ENCODE measurements at places on chromosomes 4 and X.

DNA sequence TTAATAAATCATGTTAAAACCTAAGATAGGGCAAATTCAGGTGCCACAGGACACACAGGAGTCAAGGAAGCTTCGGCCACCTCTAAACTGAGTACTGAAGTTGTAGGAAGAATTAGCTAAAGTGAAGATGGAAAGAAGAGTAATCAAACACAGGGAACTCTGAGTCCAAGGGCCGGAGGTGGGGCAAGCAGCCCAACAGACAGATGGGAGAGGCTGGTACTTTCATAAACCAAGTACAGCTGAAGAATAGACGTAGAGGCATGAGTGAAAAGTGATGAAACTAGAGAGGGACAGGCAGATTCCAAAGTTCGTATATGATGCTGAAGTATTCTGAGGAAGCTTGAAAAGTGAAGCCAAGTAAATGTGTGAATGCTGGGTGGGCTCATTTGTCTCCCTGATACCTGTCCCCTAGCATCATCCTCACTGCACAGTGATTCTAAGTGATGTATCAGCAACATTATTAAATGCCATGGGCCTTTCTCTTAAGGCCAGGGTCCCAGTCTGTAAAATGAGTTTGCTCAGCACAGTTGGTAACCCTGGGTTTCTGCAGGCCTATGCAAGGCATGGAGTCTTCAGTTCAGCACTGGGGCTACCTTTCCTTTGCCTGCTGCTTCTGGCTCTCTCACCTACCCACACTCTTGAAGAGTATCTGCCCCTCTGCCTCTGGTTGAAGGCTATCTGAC is 203.3 kb downstream of the NR3C2 start:
- H3K36me3 ChIP-seq, result peaks cover 2% of the 10 kb centered on the region
- H3K27ac ChIP-seq, result no peak overlapping the region
- H3K4me3 ChIP-seq, result no peak overlapping the region
- no peak for DNase-seq
- H3K4me1 ChIP-seq, result no peaks in the 10 kb centered on the region
- peaks cover 16% of the 10 kb centered on the region for H3K27me3 ChIP-seq

GRCh38 chrX:69079268-69079667 is 86.0 kb downstream of the PJA1 start:
- no peak for DNase-seq
- H3K4me3 ChIP-seq, result no peak overlapping the region
- no peaks in the 10 kb centered on the region for H3K36me3 ChIP-seq

DNA sequence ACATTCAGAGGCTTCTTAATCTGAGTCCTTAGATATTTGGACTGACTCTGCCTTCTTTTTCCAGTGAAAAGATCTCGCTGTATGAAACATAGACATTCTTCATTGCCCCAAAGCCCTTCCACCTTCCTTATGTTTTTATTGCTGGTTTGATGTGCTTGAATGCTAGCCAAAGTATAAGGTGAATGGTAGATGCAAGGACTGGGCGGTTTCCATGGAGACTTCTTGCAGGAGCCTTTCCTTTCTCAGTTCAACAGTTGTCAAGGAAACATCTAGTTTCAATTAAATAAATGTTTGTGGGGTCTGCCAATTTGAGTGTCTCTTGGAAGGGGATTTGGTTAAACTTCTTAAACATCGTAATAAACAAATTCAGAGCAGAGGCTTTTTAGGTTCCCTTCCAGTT is 46.0 kb downstream of the REPS2 start:
- H3K4me3 ChIP-seq, result no peak overlapping the region
- H3K36me3 ChIP-seq, result no peaks in the 10 kb centered on the region
- H3K27ac ChIP-seq, result no peak overlapping the region

DNA sequence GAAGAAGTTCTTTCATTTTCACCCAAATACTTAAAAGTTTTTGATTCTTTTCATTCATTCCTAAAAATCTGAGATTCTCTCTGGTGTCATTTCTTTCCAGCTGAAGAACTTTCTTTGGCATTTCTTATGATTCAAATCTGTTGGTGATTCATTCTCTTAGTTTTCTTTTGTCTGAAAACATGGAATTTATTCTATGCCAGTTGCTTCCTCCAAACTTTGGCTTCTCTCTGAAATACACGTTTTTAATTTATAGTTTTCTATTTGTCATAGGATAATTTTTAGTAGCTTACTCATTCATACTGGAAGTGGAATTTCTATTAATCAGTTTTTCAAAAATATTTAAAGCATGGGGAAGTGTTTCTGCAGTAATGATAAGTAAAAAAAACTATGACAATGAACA is 1012.0 kb downstream of the RPA4 start:
- peaks cover 6% of the 10 kb centered on the region for H3K4me1 ChIP-seq
- H3K27ac ChIP-seq, result peak overlapping the region; percentile 30
- H3K36me3 ChIP-seq, result no peaks in the 10 kb centered on the region
- H3K4me3 ChIP-seq, result no peak overlapping the region

DNA sequence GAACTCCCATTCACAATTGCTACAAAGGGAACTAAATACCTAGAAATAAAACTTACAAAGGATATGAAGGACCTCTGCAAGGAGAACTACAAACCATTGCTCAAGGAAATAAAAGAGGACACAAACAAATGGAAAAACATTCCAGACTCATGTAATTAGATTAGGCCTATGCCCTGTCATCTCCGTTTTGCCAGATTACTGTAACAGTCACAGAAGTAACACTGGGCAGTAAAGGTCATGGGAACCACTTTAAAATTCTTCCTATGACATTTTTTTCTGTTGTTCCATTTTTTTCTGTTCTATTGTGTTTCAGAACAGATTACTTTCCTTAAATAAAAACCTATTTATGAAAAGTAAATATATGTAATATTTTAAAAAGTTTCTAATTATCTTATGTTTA is 199.4 kb upstream of the CENPE start:
- no peak overlapping the region for H3K27ac ChIP-seq
- no peaks in the 10 kb centered on the region for H3K36me3 ChIP-seq
- no peak for DNase-seq
- peaks cover 2% of the 10 kb centered on the region for H3K27me3 ChIP-seq
- H3K4me3 ChIP-seq, result no peak overlapping the region

DNA sequence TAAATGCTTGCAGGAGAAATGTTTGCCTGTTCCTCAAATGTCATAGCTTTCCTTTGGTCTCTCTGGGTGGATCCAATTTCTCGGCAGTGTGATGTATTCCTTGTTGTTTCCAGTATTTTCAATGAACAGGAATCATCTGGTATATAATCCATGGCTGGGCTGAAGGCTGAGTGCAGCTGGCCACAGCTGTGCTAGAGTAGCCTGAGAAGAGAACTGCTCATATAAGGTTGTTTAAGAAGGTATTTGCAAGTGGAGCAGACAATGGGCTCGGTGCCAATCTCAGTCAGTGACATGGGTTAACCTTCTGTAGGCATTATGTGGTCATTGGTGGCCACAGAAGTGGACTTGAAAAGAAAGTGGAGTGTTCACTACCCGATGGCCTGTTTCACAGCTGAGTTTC is 390.3 kb downstream of the SPRY1 start:
- H3K27ac ChIP-seq, result peak overlapping the region; percentile 74
- no peaks in the 10 kb centered on the region for H3K27me3 ChIP-seq
- no peak for DNase-seq
- H3K4me3 ChIP-seq, result peak overlapping the region; percentile 24

- no peak for DNase-seq
- no peak overlapping the region for H3K4me3 ChIP-seq
- no peak overlapping the region for H3K27ac ChIP-seq
- H3K27me3 ChIP-seq, result no peaks in the 10 kb centered on the region
Measured at GRCh38 chrX:11099465-11099864, 11.7 kb upstream of the HCCS start.

GRCh38 chrX:95841863-95842262 is 842.8 kb upstream of the DIAPH2 start:
- H3K4me1 ChIP-seq, result no peaks in the 10 kb centered on the region
- no peak for DNase-seq
- no peaks in the 10 kb centered on the region for H3K27me3 ChIP-seq

- no peaks in the 10 kb centered on the region for H3K36me3 ChIP-seq
- DNase-seq, result no peak
- H3K27me3 ChIP-seq, result no peaks in the 10 kb centered on the region
- no peak overlapping the region for H3K27ac ChIP-seq
Measured at GRCh38 chr4:161829591-161829990, 334.2 kb downstream of the FSTL5 start.

DNA sequence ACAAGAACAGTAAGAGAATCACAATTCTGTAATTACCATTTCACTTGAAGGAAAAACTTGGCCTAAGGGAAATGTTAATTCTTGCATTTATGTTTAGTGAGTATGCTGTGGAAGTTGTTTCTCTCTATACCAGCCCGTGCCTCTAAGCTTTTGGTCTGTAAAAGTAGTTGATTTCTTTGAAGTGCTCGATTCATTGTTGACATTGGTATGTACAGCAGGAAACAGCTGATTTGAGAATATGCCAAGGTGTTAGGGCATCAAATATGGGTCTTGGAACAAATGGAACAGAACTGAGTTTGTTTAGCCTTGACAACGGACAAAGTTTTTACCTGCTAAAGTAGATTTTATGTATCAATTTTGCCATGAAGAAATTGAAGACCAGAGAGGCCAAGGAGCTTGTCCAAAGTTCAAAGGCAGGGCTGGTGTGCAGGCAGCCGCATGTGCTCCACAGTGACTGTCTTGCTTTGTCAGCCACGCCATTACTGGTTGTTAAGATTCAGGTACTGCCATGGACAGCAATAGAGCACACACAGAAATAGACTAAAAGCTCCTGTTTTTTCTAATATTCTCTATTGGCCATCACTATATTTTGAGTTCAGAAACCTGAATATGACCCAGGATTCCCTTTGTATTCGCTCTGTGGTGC is 75.5 kb upstream of the TLR3 start:
- peaks cover 1% of the 10 kb centered on the region for H3K36me3 ChIP-seq
- peaks cover 18% of the 10 kb centered on the region for H3K4me1 ChIP-seq
- no peak overlapping the region for H3K27ac ChIP-seq
- DNase-seq, result no peak

DNA sequence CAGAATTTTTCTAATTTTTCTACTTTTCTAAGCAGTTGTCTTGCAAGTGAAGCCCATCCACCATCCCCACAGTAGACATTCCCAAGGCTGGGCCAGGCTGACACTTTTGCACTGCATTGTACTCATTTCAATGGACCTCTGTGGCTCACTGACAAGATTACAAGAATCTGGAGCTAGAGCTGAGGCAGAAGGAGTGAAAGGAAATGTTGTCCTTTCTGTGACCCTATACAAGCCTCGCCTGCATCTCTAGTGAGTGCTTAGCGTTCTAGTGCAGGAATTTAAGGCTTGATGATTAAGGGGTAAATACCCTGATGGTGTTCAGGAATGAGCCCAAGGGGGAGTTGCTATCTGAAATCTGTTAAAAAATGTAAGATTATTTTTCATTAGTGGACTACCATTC is 6.3 kb downstream of the MAGED1 start:
- H3K4me1 ChIP-seq, result peaks cover 28% of the 10 kb centered on the region
- H3K27me3 ChIP-seq, result no peaks in the 10 kb centered on the region
- H3K4me3 ChIP-seq, result no peak overlapping the region
- peaks cover 43% of the 10 kb centered on the region for H3K36me3 ChIP-seq
- no peak for DNase-seq

GRCh38 chr4:100299046-100299840 is 109.0 kb upstream of the DDIT4L start:
- peak overlapping the region; percentile 72 for H3K27ac ChIP-seq
- no peaks in the 10 kb centered on the region for H3K36me3 ChIP-seq
- no peak for DNase-seq
- H3K27me3 ChIP-seq, result no peaks in the 10 kb centered on the region
- H3K4me3 ChIP-seq, result no peak overlapping the region

- no peak overlapping the region for H3K4me3 ChIP-seq
- H3K36me3 ChIP-seq, result no peaks in the 10 kb centered on the region
- no peaks in the 10 kb centered on the region for H3K4me1 ChIP-seq
- DNase-seq, result no peak
- H3K27ac ChIP-seq, result no peak overlapping the region
- no peaks in the 10 kb centered on the region for H3K27me3 ChIP-seq
Measured at GRCh38 chr4:4533461-4534169, 8.2 kb downstream of the STX18 start.

DNA sequence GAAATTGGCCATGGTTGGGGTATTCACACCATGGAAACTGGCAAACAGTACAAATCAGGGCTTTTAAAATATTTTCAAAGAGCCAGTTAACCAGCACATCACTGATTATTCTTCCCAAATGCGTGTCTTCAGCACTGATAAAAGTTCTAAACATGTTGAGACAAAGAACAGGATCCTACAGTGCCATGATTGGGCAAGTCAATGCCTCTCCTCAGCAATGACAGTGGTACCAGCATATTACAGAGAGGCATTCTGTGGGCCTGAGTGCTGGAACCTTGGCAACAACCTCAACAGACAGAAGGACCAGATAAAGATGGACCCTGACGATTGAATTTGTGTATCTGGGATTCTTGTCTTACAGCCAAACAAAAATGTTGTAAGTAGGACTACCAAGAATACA is 108.9 kb downstream of the EFHC2 start:
- H3K4me3 ChIP-seq, result no peak overlapping the region
- H3K4me1 ChIP-seq, result no peaks in the 10 kb centered on the region
- H3K27ac ChIP-seq, result no peak overlapping the region

DNA sequence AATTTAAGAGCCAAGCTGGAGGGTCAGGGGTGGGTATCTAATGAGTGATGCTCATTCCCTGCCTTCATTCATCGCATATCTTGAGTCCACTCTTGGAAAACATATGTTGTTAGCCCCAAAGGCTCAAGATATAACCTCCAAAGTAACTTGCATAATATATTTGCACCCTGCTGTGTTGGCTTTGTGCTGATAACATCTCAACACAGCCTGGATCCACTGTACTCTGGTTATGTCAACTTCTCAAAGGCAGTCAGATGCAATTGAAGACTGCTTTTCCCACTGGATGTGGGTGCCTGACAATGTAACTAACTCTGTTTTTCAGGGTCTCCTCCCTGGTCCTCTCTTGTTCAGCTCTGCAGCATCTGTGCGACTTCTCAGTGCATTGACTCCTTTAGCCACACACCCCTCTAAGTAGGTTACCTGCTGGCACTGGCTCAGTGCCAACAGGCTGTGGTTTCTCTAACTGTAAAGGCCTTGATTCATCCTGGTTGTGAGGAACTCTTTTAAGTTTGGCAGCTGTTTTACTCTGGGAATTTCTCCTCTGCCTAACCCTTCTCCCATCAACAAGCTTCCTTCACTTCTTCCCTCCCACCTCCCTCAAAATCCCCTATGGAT is 28.1 kb downstream of the SLC16A2 start:
- peaks cover 19% of the 10 kb centered on the region for H3K4me1 ChIP-seq
- no peak for DNase-seq
- H3K36me3 ChIP-seq, result no peaks in the 10 kb centered on the region
- H3K4me3 ChIP-seq, result no peak overlapping the region
- H3K27me3 ChIP-seq, result no peaks in the 10 kb centered on the region

DNA sequence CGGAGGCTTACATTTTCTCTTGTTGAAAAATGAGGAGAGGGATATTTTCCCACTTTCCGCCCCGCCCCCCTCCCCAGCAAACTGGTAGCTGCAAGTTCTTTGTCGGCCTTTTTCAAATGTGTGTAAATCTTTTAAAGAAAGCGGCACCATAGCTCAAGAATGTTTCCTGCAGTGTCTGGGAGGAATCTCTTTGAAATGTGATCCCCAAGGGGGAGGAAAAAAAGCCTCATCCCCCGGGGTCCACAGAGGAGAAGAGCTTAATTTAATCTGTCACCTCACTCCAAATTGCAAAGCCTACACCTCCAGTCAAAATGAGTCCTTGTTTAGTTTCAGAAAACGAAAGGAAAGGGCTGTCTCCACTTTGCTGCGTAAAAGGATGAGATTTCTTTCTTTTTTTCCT is 34.8 kb downstream of the ASMT start:
- DNase-seq, result no peak
- peaks cover 11% of the 10 kb centered on the region for H3K4me1 ChIP-seq
- peak overlapping the region; percentile 22 for H3K27ac ChIP-seq
- peaks cover 7% of the 10 kb centered on the region for H3K36me3 ChIP-seq
- peaks cover 1% of the 10 kb centered on the region for H3K27me3 ChIP-seq
- peak overlapping the region; percentile 61 for H3K4me3 ChIP-seq

GRCh38 chr4:38565271-38566199 is 98.5 kb upstream of the KLF3 start:
- no peaks in the 10 kb centered on the region for H3K27me3 ChIP-seq
- no peak overlapping the region for H3K4me3 ChIP-seq
- peaks cover 3% of the 10 kb centered on the region for H3K36me3 ChIP-seq
- H3K27ac ChIP-seq, result peak overlapping the region; percentile 65
- DNase-seq, result no peak
